ENCODE measurements at places on chromosomes 6 and 20.

GRCh38 chr6:124330197-124330596, 526.5 kb downstream of the NKAIN2 start:
- no peak for DNase-seq

GRCh38 chr6:110414669-110415068, 706 bp downstream of the DDO start:
- no peak for DNase-seq

GRCh38 chr6:116512111-116512559, 696 bp downstream of the CALHM5 start:
- no peak for DNase-seq

- no peak for DNase-seq
Measured at GRCh38 chr6:44203955-44204354, 12.8 kb upstream of the MYMX start.

DNA sequence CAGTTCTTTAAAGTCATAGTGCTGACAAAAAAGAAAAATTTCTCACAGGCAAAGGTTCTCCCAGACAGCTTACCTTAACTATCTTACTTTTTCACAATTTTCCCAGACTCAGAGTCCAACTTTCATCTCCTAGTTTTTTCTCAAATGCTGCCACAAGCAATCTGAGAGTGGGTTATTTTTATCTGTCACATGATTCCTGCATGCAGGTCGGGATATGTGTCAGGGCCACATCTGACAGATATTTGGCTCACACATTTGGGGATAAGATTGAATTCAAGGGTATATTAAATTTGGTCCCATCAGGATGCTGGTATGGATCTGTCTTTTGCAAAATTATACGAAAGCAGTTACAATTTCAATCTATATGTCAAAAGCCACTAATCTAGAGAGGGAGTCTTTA, 50.1 kb upstream of the SMIM29 start:
- DNase-seq: no peak

All from DMS79 (cell line).